Fibroblast of mammary gland (primary cell): ENCODE measurements at places on chromosomes 7 and 10.
A peak's percentile ranks its signal among the peaks of the same experiment; 100 is the strongest.

GRCh38 chr10:60942134-60942787, 1.7 kb downstream of the RHOBTB1 start:
- no peak for DNase-seq

GRCh38 chr10:72104472-72105097, 16.2 kb upstream of the SPOCK2 start:
- peak; percentile 33 for DNase-seq

DNA sequence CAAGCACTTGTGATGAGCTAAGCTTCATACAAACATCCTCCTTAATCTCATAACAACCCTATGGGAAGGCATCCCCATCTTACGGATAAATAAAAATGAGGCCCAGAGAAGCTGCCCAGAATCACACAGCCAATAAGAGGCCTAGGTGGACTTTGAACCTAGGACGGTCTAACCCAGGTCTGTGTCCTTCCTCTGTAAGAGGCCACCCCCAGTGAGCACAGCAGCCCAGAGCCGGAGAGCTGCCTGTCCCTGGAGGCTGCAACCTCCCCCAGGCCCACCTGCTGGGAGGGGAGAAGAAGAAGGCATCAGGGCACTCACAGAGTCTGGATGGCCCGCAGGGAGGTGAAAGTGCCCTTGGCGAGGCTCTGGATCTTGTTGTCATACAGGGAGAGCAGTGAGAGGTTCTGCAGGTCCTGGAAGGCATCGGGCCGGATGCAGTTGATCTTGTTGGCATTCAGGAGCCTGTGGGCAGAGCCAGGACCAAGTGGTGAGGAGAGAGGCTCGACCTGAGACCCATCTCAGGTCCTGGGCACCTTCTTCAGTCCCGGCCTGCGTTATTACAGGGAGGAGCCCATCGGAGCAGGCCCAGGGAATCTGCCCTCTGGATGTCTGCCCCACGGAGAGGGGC, 129.6 kb downstream of the SLIT1 start:
- DNase-seq = no peak

- no peak for DNase-seq
Observed at GRCh38 chr7:95828824-95829790, 56.8 kb downstream of the DYNC1I1 start.

GRCh38 chr10:77825965-77826364, 100.6 kb downstream of the DLG5 start:
- no peak for DNase-seq

GRCh38 chr10:89388806-89389205, 3.6 kb upstream of the IFIT1 start:
- DNase-seq = no peak

DNA sequence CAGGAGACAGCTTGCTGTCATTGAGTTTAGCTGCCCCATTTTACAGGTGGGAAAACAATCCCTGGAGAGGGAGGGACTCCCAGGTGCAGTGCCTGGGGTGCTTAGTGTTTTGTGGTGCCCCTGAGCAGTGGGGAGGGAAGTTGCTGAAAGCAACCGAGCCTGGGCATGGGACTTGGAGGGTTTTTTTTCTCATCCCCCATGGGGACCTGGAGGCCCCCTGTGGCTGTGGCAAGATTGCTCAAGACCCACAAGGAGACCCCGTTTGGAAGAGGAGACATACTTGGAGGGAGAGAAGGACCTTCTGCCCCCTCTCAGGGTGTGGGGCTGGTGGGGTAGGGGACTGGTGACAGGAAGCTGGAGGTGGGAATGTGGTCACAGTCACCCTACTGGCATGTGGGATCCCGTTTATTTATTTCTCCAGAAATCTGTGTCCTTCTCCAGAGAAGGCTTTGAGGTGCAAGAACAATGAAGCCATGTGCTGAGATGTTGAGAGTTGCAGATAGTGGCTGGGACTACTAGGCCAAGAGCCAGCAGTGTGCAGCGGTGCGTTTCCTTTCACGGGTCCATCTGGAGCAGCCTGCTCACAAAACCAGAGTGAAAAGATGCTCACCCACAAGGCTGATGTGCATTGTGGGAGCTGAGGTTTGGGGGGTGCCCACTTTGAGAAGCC, 21.5 kb downstream of the ZMIZ1 start:
- DNase-seq = no peak

- no peak for DNase-seq
Observed at GRCh38 chr7:105638902-105639495, 57.7 kb upstream of the EFCAB10 start.

DNA sequence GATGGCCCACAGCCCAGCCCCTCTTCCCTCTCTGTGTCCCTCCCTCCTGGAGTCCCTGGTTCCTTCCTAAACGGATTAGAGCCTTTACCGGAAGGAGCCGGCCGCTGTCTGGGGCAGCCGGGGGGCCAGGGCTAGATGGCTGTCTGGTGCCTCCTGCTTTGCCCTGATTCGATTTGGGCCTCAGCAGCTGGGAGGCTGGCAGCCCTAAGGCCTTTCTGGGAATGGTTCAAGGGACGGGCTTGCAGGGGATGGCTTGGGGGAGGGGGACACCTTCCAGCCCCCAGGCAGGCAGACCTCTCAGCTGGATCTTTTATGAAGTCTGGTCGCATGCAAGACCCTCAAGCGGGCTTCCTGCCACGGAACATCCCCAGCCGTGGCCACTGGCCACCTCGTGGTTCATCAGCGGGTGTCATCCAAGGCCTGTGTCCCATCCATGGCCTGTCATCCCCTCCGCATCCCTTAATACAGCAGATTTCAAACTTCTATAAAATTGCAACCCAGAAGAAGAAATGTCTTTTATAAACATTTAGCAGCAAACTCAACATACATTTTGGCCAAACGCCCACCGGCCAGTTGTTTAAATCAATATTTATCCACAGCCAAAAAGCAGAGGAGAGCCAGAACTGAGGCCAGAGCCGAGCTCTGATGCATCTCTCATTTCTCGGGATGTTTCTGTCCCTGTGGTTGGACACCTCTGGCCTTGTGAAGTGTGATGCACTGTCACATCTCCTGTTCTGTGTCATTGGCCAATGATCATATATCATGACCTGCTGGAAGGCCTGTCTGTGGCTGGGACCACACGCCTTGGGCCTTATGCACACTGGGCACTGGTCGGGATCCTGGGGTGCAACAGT, 52.0 kb downstream of the GTF2IRD1 start:
- DNase-seq = no peak

DNA sequence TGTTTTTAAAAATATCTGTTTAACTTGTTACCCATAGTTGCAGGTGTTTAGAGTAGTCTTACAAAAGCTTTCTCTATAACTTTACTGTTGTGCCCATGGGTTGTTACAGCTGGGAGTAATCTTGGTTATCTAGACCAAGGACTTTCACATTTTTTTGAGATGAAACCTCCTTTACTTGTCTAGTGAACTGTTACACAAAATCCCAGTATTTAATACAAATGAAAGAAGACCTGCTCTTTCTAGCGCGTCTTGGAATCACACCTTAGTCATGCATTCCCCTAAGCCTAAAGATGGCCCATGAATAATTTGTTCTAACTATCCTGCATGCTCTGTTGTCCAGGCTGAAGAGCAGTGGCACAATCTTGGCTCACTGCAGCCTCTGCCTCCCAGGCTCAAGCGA, 38.0 kb downstream of the CSGALNACT2 start:
- DNase-seq = no peak

GRCh38 chr10:96440361-96441292, 73.1 kb downstream of the TLL2 start:
- DNase-seq = peak; percentile 5

GRCh38 chr7:110774071-110774470, 316.9 kb upstream of the LRRN3 start:
- no peak for DNase-seq

GRCh38 chr7:50479743-50480517, 29.8 kb upstream of the FIGNL1 start:
- DNase-seq = no peak

GRCh38 chr10:110218632-110219031, 11.2 kb downstream of the MXI1 start:
- DNase-seq = no peak

DNA sequence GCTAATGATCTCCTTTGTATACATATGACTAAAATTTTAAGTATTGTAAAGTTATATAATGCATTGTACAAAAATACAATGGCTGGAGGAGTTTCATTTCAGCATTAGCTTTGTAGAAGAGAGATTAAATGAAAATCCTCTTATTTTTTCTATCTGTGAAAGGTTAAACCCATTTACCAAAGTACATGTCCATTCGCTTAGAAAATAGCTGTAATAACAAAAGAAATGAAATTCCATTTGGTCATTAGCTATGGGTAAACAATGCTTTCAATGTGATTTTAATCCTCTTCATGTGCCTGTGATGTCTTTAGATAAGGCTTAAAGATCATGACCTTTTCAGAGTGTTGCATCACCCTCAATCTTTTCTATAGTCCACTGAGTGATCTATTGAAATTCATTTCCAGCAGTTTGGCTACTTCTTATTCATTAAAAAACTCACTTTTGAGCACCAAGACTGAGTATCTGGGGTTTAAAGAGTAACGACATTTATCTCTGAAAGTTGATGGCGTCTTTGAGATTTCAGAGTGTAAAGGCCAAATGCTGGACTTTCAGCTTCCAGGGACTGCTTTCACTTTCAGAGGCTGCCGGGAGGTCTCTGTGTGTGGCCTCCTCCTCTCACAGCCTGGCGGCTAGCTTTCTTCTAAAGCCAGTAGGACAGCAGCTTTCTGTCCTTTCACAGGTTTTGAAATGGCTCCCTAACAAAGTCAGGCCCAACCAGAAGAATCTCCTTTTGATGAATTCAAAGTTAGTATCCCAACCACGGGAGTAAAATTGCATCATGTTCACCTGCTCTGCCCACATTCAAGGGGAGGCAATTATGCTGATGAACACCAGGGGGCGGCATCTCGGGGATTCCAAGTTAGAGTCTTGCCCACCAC, 701.4 kb upstream of the COBL start:
- no peak for DNase-seq

DNA sequence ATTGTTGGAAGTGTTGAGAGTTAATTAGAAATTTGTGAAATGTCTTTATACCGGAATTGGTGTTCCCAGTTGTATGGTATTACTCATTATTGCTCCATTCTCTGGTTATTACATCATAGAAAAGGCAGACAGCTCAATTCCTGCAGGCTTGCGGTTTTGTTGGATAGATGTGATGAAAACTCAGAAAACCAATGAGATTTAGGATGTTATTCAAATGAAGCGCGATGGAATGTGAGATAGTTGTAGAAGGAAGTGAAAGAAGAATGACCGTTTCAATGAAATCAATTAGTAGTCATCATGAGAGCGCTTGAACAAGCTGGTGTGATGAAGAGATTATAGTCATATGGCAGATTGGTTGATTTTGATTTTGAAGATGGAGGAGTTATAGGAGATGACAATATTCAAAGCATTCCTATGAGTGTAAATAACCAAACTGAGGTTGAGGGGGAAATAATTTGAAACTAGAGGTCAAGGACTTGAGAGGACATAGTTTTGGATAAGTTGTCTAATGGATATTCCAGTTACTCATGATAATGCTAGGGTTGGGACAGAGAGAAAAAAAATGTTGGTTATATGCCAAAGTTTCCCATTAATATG, 991.5 kb downstream of the NRG3 start:
- peak; percentile 70 for DNase-seq

DNA sequence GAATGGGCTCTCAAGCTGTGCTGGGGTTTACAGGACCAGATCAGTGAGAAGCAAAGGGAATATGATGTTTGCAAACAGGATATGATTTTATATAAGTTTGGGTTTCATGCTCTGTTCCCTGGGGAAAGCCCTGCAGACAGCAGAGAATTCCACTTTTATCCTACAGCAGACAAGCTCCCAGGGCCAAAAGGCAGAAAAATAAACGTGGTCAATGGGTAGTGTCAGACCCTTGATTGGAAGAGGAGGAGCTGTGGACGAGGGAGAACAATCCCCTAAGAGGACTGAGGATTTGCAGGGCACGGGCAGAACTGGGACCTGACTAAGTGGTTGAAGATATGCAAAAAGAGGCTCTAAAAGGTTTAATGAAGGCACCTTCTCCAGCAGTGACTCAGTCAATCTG, 275.3 kb downstream of the HDAC9 start:
- peak; percentile 64 for DNase-seq

GRCh38 chr7:37440738-37441385, 7.8 kb downstream of the ELMO1 start:
- DNase-seq = no peak

- DNase-seq = no peak
Observed at GRCh38 chr10:128779416-128779815, 653.2 kb upstream of the MKI67 start.

- no peak for DNase-seq
Observed at GRCh38 chr10:124450783-124451057, 885 bp upstream of the NKX1-2 start.

- no peak for DNase-seq
Observed at GRCh38 chr7:156116514-156117215, 304.4 kb upstream of the SHH start.

DNA sequence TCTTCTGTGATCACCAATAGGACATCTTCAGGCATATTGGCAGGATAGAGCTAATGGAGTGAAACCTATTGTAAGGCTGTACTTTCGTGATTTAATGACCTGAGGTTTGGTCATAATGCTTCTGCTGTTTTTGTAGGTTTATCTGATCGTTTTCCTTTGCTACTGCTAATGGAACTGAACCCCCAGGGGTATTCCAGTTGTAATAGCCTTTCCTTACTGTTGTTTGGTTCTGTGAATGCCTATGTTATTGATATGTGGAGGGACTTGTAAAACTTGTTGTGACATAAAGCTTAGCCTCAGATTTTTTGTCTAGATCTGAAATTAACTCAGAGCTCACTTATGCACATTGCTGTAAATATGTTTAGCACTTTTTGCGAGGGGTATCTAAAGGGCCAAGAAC, 10.9 kb upstream of the VWA2 start:
- no peak for DNase-seq

GRCh38 chr7:28258240-28258639, 77.6 kb upstream of the JAZF1 start:
- no peak for DNase-seq

- peak; percentile 60 for DNase-seq
Observed at GRCh38 chr7:142745091-142745635, 4.1 kb upstream of the PRSS1 start.

GRCh38 chr10:76974017-76974691, 663.5 kb downstream of the KCNMA1 start:
- DNase-seq = peak; percentile 84

DNA sequence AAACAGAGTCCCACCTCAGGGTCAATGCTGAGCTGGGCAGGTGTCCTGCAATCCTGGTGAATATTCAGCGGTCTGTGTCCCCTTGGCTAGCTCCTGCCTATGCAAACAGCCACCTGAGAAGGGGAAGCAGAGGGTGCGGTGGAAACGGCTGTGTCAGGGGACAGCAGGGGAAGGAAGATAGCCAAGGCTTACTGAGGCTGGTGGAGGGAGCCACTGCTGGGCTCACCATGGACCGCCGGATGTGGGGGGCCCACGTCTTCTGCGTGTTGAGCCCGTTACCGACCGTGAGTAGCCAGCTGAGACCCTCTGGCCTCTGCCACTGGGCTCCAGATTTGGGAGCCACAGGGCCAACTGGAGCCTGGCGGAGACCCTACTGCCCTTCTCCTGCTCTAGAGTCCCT, at the start of gene GHRHR:
Gene GHRHR, plus strand, starts transcription at position 112 of the 400 bp plus-strand sequence. Its CDS starts 116 bp downstream, at position 228.
- no peak for DNase-seq

DNA sequence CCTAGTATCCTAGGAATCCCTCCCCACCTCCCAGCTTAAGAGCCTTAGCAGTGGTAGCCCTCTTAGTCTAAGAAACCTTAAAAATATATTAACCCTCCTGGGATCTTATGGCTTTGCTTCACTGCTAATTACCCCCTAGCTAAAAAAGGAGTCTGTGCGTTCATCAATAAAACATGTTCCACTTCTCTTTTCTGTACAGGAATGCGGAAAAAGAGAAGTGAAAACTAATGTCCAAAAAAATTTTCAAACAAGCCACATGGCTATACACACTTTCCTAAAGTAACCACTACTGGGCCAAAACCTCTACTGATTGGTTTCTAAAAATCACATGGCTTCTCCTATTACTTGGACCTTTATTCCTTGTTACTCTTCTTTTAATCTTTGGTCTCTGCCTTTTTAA, 667.1 kb upstream of the LRRTM3 start:
- no peak for DNase-seq

GRCh38 chr10:75876710-75877109, 445.3 kb downstream of the LRMDA start:
- DNase-seq = no peak
